D341Med (cell line): ENCODE measurements at places on chromosomes 5 and 9.

GRCh38 chr5:64201996-64202395, 36.4 kb downstream of the RNF180 start:
- no peak for DNase-seq

DNA sequence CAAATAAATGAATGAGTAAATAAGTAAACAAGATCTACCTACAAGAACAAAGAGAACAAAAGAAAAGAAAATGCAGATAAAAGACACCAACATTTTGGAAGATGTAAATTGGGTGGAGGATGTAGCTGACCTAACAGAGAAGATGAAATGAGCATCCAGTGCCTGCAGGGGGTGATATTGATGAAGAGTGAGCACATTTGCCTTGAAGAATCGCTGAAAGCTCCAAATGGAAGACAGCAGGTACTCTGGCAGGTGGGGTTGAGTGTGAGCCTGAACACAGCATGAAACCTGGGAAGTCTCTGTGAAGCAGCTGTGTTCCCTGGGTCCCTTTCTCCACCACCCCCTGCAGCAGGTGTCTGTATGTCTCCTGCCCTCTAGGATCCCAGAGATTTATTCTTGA, 125.6 kb downstream of the NXNL2 start:
- no peak for DNase-seq

DNA sequence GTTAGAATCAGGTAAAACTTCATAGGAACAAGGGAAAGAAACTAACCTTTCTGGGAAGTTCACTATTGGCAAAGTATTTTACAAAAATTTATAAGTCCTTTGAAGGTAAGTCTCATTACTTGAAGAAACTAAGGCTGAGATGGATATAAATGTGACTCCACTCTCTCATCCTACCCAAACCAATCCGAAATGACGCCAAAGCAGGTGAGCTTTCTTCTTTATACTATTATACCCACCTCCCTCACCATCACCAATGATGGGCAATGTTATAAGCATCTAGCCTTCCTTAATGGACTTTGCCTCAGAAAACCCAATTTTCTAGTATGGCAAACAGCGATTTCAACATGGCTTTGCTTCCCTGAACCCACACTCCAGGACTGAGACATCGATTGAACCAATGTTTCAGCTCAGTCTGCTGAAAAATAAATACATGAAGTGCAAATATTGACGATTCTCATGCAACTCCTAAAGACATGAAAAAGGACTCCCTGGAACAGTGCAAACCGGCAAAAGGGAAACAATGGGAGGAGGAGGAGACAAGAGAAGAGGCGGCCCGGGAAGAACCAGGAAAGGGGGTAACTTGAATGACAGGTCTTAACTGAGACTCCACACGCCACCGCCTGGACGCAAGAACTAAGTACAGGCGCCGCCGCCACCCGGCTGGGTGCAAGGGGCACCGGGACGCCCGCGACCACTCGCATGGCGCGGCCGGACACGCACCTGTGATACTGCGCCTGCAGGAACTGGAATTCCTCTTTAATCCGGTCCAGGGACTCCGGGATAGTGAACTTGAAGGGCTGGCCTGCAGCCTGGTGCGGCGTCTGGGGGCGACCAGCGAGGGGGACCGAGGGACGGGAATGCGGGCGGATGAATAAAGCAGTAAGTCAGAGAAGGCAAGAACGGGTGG, 2.5 kb downstream of the TLE1 start:
- DNase-seq = peak; percentile 81

- peak; percentile 76 for DNase-seq
Measured at GRCh38 chr5:399296-400281, 43.4 kb upstream of the EXOC3 start.

DNA sequence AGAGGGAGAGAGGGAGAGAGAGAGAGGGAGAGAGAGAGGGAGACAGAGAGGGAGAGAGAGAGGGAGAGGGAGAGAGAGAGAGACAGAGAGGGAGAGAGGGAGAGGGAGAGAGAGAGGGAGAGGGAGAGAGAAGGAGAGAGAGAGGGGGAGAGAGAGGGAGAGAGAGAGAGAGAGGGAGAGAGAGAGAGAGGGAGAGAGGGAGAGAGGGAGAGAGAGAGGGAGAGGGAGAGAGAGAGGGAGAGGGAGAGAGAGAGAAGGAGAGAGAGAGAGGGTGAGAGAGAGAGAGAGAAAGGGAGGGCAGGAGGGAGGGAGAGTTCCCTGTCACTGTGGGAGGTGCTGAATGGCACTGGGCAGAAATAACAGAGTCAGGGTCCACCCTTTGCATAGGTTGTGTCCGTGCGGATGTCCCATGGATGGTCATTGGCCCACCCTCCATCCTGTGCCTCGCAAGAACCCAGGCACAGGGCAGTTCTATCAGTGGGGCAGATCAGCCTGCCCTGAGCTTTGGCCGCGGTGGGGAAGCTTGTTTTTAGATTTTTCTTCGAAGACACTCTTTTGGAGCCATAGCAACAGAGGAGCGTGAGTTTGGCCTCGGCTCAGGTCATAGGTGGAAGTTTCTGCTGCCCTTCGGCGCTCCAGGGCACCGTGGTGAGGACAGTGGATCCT, 30.1 kb downstream of the ADAMTSL2 start:
- no peak for DNase-seq

DNA sequence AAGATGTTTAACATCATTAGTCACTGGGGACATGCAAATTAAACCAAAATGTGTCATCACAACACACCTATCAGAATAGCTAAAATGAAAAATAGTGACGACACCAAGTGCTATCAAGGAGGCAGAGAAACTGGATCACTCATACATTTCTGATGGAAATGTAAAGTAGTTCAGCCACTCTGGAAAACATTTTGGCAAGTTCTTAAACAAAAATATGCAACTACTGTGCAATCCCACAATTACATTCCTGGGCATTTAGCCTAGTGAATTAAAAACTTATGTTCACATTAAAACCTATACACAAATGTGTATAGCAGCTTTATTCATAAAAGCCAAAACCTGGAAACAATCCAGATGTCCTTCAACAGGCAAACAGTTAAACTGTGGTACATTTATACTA, 53.1 kb downstream of the SVEP1 start:
- DNase-seq = no peak

DNA sequence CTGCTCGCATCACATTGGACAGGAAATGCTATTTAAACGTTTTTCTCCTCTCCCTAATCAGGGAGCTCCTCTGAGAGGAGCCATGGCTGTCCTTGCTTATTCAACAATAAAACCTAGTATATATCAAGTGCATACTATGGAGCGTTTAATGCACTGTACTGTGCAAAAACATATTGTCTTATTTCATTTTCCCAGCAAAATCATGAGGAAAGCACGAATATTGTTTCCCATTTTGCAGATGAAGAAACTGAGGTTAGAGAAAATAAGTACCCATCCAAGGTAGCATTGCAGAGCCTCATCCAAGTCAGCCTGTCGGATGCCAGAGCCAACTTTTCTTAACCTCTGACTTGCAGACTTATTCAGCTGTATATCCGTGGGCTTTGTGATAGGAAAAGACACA, 7.6 kb upstream of the EBF1 start:
- no peak for DNase-seq

DNA sequence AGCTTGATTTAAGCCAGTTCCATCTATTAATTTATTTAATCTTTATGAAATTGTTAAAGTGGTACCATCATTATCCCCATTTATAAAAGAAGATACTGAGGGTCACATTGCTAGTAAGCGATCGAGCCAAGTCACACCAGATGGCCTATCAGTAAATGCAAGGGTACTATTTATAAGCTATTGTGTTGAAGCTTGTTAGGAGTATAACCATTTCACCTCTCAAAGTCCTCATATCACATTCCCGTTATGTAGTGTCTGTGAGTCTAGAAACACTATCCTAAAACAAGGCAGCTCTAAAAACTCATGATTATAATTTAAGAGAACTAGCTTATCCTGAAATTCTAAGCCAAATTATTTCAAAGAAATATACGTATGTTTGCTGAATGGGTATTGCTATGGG, 1161.8 kb downstream of the EFNA5 start:
- DNase-seq = no peak

DNA sequence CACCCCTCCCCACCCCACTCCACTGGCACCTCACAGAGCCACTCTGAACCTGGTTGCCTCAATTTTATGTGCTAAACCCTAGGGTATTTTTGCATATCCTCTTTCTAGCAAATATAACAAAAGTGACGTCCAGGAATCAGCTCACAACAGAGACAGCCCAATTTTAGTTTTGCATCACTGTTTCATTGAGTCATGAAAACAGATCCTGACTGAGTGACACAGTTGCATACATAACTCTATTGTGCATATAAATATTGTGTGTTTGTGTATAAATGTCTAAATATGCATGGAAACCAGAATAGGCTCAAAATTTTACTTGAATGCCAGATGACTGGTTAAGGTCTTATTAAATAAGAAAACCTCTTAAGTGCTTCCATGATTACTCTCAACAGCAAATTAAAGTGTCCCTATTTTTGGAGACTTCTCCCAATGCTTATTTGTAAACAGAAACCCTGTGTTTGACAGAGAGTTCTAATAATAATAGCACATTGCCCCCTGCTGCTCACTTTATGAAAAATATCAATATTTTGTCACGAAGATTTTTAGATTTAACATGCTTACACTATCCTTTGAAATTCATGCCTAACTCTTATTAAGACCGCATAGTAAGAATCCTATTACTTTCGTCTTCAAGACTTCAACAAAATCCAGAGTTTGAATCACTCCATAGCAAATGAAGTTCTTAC, 75.5 kb upstream of the PRRC1 start:
- no peak for DNase-seq

GRCh38 chr5:151383011-151383410, 35.7 kb upstream of the SLC36A2 start:
- no peak for DNase-seq

DNA sequence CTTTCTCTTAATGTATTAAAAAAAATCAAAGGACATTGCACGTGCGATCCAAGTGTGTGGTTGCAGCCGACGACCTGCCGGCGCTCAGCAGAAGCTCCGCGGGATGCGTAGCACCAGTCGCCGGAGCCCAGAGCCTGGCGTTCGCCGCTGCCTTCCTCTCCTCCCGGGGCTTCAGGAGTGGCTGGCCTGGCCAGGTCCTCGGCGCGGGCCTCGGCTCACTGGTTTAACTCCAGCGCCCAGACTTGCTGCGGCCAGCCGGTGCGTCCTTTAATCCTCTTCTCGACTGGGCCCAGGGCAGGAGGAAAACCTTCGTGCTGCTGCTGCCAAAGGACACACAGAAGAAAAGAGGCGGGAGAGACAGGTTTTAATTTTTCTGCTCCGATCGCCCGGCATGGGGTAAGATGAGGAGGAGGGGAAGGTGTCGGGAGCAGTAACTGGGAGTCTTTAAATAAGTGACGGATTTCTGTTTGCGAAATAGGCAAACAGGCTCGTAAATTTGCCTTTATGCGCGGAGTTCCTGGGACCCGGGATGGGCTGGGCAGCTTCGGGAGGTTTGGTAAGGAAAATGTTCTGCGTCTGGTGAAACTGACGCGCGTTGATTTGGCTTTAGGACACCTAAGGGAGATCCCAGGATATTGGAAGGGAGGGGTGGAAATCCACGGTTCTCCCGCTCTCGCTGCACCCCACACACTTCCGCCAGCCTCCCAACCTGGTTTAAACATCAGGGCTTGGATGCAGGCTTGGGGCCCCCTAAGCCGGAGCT, 2.3 kb downstream of the HAND1 start:
- no peak for DNase-seq

DNA sequence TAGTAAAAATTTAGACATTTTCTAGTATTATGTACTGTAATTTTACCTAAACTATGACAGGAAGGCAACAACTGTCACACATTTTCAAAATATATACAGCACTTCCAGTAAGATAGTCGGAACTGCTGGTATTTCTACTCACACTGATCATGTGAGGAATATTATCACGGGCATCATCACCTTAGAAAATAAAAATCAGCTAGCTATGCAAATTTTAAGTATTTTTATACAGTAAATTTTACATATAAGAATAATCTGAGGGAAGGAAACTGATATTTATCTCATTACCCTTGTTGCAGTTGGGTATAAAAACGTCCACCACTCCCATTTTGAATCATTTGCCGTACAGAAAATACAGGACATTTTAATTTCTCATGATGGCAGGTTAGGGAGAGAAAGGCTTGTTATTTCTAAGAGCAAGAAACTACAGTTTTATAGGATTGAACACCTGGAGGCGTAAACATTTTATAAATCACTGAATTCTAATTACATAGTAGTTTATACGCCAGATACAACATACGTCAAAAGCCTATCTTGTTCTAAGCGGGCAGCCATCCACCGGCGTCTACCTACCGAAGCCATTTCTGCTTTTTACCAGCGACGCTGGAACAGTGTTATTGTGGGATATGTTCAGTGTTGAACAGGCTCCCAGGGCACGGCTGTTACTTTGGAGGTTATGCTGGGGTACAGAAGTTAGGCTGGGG, 729 bp upstream of the TNPO1 start:
- DNase-seq = no peak

GRCh38 chr9:112774006-112774996, 23.7 kb downstream of the SNX30 start:
- no peak for DNase-seq

DNA sequence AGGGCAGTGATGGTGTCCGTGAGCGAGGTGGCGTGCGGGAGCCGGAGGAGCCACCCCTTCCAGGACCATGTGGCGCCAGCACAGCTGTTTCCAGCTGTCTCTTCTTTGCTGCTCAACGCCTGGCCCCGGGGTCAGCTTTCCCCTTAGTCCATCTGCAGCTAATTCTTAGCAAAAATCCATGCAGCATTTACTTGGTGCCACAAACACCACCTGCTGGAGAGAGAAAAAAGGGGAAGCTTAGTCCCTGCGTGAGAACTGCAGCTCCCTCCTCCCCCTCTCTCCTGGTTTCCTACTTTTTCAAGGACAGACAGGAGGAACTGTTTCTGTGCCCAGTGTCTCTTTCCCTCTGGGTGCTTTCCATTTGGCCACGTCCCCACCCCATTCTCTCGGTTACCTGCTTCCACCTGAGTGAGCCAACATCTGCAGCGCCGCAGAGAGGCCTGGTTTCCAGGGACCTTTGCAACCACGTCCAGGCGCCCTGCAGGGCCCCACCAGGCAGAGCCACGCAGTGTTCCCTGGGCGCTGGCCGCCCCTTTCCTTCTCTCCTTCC, 3.4 kb downstream of the SLC6A19 start:
- no peak for DNase-seq

DNA sequence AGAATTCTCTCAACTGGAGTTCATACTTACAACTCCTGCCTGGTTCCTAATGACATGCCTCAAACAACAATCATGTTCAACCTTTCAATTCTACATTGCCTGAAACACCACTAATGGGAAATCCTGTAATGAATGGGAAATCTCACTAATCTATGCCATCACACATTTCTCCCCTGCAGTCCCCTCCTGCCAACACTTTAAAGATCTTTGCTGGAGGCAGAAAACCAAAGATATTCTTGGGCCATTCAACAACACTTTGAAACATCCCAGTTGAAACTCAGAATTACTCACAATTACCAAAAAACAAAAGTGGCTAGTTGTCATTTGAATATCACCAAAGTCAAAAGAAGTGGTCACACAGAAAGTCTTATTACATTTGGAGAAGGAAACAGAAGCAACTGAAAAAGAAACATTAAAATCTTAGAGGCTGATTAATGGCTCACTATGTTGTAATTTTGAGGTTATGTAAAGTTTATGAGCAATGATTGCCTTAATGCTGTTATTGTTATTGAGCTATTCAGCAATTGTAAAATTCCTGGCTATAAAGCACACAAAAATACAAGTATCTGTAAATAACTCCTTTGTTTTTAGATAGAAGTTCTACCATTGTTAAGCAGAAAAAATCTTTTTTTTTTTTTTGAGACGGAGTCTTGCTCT, 313.4 kb upstream of the SLC30A5 start:
- DNase-seq = no peak

GRCh38 chr5:169637085-169637548, at the start of gene DOCK2:
Gene DOCK2 (plus strand): TSS chr5:169637275. CDS start chr5:169637327, 52 bp downstream.
- no peak for DNase-seq
